ENCODE measurements at places on chromosomes 6 and 20. TPM values are rescaled to one million over a fixed set of nuclear protein-coding genes. Genes with fewer than 3 reads are reported as not detected.
A peak's percentile ranks its signal among the peaks of the same experiment; 100 is the strongest.

DNA sequence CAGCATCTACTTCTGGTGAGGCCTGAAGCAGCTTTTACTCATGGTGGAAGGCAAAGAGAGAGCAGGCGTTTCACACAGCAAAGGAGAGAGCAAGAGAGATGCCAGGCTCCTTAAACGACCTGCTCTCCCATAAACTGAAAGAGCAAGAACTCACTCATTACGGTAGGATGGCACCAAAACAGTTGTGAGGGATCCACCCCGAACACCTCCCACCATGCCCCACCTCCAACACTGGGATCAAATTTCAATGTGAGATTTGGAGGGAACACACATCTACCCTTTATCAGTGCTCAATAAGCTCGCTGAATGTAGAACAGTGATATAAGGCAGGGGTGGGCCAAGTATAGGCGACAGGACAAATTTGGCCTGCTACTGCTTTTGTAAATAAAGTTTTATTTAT is 244.6 kb downstream of the ESR1 start:
- DNase-seq, result no peak

DNA sequence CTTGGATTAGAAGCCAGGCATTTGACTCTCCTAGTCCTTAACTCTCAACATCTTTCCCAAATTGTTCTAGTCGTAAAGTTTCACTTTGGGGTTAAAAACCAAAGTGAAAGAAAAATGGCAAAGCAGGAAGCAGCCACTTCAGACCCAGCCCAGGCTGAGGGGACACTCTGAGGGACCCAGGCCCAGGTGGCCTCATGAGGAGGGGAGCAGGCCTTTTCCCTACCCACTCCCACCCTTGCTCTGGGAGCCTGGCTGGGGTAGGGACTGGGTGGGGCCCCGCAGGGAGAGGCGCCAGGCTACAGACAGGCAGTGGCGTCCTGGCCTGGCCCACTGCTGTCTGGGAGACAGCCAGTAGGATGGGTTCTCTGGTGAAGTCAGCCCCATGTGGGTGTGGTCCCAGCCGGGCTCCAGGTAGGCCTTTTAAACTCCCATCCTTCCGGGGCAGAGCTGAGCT is 68.7 kb upstream of the MYL9 start:
- peak; percentile 52 for DNase-seq

GRCh38 chr20:46646122-46646521 is 5.1 kb downstream of the SLC13A3 start:
- no peak for DNase-seq

GRCh38 chr6:91781946-91782345 is 1195.1 kb upstream of the MAP3K7 start:
- no peak for DNase-seq

Gene SNRNP48
- total RNA-seq, result 19.7 TPM

DNA sequence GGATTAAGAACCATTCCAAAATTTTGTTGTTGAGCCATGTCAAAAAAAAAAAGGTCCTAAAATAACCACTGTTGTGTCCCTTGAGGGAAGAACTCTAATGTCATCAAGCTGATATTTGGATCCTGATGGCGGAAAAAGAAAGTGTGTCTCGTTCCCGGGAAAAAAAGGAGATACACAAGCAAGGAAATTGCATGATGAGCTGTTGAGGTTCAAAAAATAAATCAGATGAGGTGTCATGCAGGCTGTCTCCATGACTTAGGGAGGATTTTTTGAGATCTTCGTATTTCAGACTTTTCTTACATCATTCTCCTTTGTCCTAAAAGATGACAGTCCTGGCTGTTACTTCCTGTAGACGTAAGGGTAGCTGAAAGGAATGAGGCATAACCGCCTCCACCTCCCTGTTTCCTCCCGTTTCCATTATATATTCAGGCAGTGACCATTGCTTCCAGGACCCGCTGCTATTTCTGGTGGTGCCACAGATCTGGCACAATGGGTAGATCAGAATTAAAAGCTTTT is 117.3 kb upstream of the TNFAIP3 start:
- DNase-seq, result no peak

Gene SUMO4
- 10.1 TPM for total RNA-seq

Gene BFSP1
- 0.50 TPM for total RNA-seq

Gene FOXQ1
- not detected for total RNA-seq

Gene HLA-DQB1
- 15.1 TPM for total RNA-seq

DNA sequence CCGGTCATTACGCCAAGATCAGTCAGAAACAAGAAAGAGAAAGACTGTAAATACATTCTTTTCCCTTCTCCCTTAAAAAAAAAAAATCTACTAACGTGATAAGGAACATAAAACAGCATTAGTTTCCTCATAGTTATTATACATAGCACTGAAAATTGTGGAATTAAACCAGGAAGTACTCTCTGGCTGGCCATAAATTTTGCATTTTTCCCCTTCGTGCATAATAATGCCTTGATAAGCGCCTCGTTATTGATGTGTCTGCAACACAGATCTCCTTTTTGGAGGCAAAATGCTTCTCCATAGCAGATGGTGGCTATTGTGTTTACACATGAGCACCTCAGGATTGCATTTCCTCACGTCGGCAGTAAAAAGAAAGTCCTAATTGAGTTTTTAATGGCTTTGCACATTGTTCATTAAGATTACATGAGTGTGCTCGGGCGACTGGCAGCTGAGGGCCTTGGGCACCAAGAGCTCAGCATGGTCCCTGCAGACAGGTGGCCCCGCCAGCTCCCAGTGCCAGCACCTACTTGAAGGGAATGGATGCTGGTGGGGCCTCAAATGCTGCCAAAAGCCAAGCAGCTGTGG is 394.5 kb downstream of the PTPRT start:
- DNase-seq, result no peak

DNA sequence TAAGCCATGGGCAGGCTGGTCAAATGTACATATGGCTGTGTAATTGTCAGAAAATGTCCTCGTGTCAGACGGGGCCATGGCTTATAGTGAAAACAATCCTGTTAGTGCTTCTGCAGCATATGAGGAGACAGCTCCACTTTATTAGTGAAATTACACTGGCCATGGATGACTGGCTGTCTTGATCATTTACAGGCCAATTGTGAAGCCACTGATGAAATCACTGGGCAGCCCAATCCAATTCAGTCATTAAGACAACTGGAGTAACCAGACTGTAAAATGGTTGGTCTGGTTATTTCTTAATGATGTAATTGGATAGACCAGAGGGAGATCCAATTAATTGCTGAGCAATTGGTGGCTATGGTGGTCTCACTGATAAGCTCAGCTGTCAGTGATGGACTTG is 749.5 kb downstream of the KIF16B start:
- DNase-seq, result no peak

GRCh38 chr20:4714818-4715217 is 6.9 kb upstream of the PRND start:
- no peak for DNase-seq

Gene BTN1A1
- total RNA-seq, result not detected

Gene TGIF2
- 29.2 TPM for total RNA-seq

- DNase-seq, result no peak
Measured at GRCh38 chr6:159919800-159920199, 29.0 kb downstream of the MAS1 start.

- DNase-seq, result peak; percentile 3
Measured at GRCh38 chr20:58657262-58657661, 6.2 kb downstream of the STX16 start.

Gene NFYA
- 32.5 TPM for total RNA-seq

Gene WFDC5
- total RNA-seq, result not detected

Gene VNN1
- total RNA-seq, result not detected

DNA sequence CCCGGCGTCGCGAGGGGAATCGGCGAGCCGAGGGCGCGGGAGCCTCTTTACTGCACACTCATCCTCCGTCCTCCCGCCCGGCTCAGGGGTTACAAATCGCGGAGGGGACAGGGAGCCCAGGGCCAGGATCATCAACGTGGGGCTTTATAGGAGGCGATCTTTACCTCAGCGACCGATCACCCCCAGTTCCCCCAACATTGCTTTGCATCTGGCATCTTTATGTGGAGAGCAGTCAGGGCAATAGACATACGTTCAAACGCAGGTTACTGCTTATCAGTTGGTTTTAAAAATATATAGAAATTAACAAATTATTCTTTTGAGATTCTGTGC is 634 bp downstream of the HSF2 start:
- no peak for DNase-seq

- DNase-seq, result no peak
Measured at GRCh38 chr6:145809785-145810184, 4.8 kb downstream of the FBXO30 start.

- no peak for DNase-seq
Measured at GRCh38 chr6:11718463-11718862, 60.1 kb downstream of the ADTRP start.

DNA sequence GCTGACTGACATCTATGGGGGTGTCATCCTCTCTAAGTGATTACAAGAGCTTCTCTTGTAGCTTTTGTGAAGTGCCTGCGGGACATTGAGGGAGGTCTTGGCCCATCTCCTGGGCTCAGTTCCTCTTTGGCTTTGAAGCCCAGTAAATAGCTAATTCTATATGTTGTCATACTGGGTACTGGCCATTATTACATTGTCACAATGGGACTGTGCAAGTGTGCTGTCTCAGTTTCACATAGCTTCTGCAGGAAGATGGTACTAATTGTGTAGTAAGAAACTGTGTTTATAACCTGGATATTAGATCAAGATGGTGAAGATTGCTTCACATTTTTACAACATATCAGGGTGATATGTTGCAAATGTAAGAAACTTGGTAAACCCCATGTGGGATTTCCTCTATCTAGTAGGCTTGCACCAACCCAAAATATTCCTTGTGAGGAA is 19.9 kb downstream of the SPINT3 start:
- DNase-seq, result no peak

Gene PTCRA
- total RNA-seq, result not detected

DNA sequence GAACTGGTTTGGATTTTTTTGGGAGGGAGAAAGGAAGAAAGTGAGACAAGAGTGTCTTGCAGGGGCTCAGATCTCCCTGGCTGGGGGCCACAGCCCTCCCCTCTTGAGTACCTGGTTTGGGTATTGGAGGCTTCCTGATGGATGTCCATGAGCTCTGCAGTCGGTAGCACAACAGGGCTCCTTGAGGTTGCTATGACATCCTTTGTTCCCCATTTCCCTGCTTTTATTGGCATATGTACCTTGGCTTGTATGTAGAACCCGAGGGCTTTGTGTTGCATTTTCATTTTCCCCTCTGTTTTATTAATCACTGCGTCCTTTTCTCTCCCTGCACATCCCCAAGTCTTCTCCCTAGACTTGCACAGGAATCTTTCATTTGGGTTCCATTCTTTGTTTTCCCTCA is 355.5 kb upstream of the TSHZ2 start:
- no peak for DNase-seq

GRCh38 chr20:48732081-48732829 is 95.5 kb downstream of the PREX1 start:
- DNase-seq, result no peak

Gene LY6G6C
- total RNA-seq, result not detected

GRCh38 chr6:158361961-158362669 is 49.9 kb downstream of the TULP4 start:
- DNase-seq, result no peak

DNA sequence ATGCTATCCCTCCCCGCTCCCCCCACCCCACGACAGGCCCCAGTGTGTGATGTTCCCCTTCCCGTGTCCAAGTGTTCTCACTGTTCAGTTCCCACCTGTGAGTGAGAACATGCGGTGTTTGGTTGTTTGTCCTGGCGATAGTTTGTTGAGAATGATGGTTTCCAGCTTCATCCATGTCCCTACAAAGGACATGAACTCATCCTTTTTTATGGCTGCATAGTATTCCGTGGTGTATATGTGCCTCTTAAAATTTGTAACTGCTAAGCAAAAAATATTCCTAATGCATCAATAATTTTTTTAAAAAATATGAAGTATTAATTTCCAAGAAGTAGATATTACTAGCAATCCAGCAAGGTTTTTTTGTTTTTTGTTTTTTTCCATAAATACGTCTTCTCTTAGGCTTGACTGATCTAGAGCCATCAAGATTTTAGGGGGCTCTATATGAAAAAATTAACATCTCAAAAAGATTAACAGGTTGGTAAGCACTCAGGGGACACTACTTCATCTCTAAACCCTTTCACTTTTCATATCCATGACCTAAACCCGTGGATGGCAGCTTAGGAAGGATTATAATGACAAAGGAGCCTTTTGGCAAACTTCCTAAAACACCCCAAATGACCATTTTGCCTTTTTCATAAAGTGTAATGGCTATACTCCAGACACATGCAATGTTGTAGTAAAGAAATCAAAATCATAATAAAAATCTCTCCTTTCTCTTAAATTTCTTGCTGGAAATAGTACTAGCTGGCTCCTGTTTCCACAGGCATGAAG is 14.2 kb downstream of the MAP7 start:
- no peak for DNase-seq

Gene GRIK2
- not detected for total RNA-seq

DNA sequence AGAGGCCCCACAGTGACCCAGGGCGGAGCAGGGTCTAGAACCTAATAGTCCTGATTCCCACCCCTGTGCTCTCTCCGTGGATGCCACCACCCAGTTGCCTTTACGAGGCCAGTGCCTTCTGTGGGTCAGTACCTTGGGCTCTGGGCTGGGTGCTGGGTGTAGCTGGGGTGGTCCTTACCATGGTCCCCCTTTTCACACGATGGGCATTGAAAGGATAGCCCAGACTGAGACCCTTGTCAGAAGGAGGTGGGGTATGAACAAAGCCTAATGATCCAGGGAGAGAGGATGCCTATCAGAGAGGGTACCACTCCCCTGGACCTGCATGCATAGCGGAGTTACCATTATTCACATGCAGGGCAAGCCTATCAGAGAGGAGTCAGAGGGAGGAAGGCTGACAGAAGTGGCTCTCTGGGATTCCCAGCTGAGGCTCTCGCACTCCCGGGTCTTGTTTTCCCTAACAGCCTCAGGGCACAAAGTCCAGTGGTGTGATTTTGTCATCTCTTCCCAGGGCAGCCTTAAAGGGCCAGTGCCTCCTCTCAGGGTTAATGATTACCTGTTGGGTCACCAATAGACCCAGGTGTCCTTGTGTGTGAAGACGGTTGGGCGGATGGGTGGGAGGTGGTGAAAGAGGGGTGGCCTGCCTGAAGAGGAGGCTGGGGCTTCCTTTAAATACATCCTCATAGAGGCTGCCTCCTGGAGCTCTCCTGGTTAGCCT is 36.2 kb downstream of the VEGFA start:
- no peak for DNase-seq

DNA sequence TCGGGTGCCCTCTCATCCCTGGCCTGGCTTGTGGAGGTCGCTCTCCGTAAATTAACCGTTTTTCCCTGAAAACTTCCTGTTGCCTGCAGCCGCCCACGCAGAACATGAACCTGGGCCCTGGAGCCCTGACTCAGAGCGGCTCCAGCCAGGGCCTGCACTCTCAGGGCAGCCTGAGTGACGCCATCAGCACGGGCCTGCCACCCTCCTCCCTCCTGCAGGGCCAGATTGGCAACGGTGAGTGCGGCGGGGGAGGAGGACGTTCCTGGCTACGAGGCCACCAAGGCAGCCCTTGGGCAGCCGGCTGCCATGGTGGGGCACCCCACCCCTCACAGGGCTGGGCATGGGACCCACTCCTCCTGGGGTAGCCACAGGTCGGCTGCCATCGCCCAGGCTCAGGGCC is 17.8 kb downstream of the SS18L1 start:
- DNase-seq, result no peak

Gene PKIB
- 0.76 TPM for total RNA-seq

GRCh38 chr6:111701146-111701545 is 95.5 kb upstream of the TRAF3IP2 start:
- DNase-seq, result no peak

Gene CARMIL1
- total RNA-seq, result 4.6 TPM

Gene C6orf58
- not detected for total RNA-seq

All from activated CD8-positive, alpha-beta T cell treated with anti-CD3 and anti-CD28 coated beads, Interleukin-2, amount 10 ng/mL, durations not matched to agents 7 days and 5 days (primary cell).